ENCODE measurements at places on chromosomes 1 and 21.

GRCh38 chr1:152398812-152399698, 15.0 kb downstream of the CRNN start:
- no peak for DNase-seq

DNA sequence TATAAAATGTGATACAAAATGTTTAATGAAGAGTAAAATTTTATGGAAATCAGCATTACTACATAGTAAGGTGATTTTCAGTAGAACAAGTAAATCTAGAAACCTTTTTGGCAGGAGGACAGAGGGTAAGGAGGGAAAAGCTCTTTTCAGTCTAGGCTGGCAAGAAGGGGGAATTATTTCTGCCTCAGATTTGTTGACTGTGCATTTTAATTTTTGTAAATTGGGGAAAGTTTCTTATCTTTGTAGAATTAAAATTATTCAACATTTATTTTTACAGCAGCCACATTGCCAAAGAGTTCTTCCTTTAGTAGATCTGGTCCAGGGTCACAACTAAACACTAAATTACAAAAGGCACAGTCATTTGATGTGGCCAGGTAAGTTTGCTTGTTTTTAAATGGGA, 109.2 kb downstream of the ITSN1 start:
- no peak for DNase-seq

DNA sequence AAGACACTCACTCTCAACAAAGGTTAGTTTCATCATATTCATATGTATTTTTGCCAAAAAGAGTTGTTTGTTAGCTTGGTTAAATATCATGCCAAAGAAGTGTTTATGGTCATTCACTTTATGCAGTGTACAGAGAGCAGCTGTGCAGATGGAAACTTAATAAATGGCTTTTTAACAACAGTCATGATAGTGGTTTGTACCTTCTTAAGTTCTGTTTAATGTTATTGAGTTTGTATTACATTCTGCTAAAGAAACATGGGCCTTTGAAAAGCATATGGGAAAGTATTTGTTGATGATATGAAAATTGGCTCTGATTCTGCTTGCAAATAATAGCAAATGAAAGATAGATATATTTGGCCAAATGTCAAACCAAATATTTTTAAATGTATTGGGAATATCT, 607.3 kb downstream of the NCAM2 start:
- DNase-seq, result no peak

GRCh38 chr1:160834945-160835565, 27.6 kb downstream of the CD244 start:
- DNase-seq, result no peak

- DNase-seq, result no peak
Observed at GRCh38 chr1:230866171-230867070, 1.9 kb downstream of the C1orf198 start.

DNA sequence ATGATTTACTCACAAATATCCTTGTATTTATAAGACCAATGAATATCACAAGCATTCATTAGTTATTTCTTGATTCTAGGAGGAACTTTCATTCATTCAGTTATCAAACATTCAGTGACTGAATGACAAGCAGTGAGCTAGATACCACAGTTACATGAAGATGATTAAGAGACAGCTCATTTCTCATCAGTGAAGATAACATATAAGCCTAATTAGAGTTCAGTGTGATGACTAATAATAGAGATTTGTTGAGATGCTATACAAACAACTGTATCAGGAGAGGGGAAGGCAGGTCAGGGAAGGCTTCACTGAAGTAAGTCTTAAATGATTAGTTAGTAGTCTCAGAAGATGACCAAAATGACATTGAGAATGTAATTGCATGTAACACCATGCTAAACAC, 14.6 kb upstream of the C1orf105 start:
- DNase-seq, result no peak

GRCh38 chr1:223076362-223076761, 66.7 kb downstream of the TLR5 start:
- no peak for DNase-seq
